GM13976 (cell line): ENCODE measurements at places on chromosomes 7 and 10.
A peak's percentile ranks its signal among the peaks of the same experiment; 100 is the strongest.

DNA sequence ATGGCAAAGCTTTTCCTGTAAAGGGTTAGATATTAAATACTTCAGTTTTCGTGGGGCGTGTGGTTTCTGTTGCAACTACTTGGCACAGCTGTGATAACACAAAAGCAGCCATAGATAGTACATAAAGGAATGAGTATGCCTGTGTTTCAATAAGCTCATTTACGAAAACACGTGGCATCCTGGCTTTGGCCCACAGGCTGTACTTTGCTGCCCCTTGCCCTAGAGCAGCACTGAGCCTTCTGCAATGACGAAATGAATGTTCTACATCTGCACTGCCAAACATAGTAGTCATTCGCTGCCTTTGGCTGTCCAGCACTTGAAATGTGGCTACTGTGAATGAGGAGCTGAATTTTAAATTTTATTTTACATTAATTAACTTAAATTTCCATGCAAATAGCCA, 376.2 kb upstream of the TPK1 start:
- no peak for DNase-seq

- DNase-seq, result peak; percentile 24
Observed at GRCh38 chr7:44769376-44769775, 20.7 kb downstream of the ZMIZ2 start.

DNA sequence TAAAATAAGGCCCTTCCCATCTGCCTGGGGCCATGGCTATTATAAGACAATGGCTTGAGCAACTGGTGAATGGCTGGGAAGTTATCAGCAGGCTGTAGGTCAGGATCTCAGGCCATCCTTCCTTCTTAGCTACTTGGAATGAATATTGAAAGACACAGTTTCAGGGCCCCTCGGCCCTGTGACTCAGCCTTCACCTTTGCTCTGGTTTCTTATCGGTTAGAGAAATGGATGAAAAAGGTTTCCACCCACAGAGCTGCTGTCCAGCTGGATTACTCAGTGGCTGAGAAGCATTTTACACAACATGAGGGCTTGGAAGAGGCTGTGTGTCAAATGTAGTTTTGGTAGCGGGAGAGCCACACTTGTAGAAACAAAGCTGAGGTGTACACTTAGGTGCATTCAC, 9.4 kb downstream of the ACSL5 start:
- DNase-seq, result no peak

DNA sequence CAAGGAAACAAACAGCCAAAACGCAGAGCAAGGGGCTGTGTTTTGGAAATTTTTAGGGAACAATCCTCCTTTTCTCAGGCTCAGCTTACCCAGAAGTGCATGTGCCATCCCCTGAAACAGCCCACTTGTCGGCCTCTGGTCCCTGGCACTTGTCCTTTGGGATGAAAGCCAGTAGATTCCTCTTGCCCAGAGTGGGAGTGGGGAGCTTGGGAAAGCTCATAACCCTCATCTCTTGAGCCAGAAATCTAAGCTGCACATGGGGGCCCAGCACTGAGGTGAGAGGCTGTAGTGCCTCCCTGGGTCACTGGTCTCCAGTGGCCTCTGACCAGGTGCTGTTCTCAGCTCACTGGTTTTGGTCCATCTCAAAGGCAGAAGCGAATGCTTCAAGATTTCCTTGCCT, 150.3 kb downstream of the RNF216 start:
- DNase-seq, result no peak

- DNase-seq, result no peak
Observed at GRCh38 chr10:119371704-119372663, 164.6 kb downstream of the GRK5 start.

GRCh38 chr7:125561006-125561405, 631.4 kb upstream of the POT1 start:
- DNase-seq, result no peak

- DNase-seq, result no peak
Observed at GRCh38 chr10:80649183-80649582, 111.5 kb downstream of the SH2D4B start.

DNA sequence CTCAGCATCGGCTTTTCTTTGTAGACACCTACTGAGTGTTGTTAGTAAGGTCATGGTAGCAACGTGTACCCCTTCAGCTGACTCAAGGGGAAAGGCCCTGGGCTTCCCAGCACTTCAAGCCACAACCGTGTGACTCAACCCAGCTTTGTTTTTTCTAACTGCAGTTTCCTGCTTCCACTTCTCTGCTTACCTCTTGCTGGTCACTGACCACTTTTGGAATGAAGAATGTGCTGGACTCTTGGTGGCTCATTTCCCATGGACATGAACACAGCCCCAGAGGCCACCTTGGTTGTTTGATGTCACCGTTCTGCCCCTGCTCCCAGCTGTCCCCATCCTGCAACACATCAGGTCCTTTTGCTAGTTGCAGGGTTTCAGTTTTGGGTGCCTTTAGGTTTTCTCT, 69.5 kb upstream of the ZNF438 start:
- DNase-seq, result peak; percentile 54

DNA sequence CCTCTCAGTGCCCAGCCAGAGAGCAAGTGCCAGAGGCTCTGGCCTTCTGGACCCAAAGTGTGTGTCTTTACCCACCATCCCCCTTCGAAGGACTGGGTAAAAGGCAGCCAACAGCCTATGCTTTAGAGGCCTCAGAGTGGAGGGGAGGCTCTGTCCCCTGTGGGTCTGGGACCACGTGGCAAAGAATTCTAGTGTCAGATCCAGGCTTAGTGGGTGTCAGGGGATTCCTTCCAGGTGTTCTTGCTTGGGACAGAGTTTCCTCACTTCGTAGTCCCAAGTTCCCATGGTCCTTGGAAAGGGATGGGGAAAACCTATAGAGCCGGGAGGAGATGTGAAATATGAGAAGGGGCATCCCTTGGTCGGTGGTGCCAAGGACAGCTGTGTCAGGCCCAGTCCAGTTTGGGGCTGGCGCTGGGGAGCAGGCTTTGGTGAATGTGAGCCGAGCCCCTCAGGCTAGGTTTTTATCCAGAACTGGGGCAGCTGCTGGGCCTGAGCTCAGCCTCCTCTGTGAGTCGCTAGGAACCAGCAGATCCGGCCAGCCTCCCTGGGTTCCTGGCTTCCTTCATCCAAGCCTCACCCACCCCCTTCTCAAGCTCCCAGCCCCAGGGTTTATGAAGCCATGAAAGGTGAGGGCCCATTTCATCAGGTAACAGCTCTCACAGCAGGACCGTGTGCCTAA, 71.2 kb downstream of the C10orf105 start:
- no peak for DNase-seq

- DNase-seq, result no peak
Observed at GRCh38 chr10:99507265-99507664, 25.5 kb upstream of the NKX2-3 start.

- peak; percentile 59 for DNase-seq
Observed at GRCh38 chr10:51389415-51390321, 309.7 kb downstream of the CSTF2T start.

DNA sequence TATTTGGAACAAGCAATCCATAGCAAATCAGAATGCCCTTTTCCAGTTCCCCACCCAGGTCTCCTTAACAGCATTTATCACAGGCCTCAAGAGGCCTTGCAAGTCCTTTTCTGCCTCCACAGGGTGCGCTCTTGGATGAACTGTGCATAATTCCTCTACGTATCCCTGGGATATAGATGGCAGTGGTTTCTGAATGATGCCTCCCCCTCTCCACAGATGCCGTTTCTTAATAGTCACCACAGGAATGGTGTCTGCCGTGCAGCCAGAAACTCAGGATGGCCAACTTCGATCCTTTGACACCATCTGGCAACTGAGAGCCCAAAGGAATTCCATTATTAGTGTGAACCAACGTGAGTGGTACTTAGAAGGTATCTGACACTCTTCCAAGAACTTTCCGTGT, 43.1 kb downstream of the JAZF1 start:
- no peak for DNase-seq

DNA sequence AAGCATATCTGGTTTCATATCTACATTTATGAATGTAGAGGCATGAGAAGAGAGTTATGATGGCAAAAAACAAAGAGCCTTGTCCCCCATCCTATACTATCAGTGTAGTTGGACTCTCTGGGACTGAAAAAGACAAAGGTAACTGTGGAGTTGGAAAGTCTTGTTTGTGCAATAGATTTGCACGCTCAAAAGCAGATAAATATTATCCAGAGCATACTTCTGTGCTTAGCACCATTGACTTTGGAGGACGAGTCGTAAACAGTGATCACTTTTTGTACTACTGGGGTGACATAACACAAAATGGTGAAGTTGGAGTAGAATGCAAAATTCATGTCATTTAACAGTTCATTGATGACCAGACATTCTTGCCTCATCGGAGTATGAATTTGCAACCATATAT, 85.2 kb upstream of the EGFR start:
- no peak for DNase-seq

- DNase-seq, result no peak
Observed at GRCh38 chr7:46679671-46680070, 758.6 kb upstream of the IGFBP3 start.

- DNase-seq, result no peak
Observed at GRCh38 chr10:96360766-96361165, 2.0 kb upstream of the OPALIN start.

- DNase-seq, result no peak
Observed at GRCh38 chr10:74930965-74931364, 104.6 kb downstream of the KAT6B start.

- no peak for DNase-seq
Observed at GRCh38 chr10:119006451-119007210, 22.9 kb upstream of the NANOS1 start.

DNA sequence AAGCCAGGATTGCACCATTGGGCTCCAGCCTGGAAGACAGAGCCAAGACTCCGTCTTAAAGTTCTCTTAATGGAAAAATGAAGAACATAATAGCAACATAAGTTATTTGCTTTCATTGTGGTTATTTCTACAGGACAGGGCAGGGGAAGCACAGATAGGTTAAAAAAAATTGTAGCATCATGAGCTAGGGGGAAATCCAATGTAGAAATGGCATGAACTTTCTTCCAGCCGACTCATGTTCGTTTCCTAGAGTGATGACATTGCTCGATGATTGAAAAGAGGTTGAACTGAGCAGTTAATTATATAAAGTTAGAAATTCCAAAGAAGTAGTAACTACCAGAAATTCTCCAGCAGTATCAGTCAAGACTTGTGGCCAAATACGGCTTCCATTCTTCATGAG, 64.9 kb downstream of the DAGLB start:
- DNase-seq, result no peak

DNA sequence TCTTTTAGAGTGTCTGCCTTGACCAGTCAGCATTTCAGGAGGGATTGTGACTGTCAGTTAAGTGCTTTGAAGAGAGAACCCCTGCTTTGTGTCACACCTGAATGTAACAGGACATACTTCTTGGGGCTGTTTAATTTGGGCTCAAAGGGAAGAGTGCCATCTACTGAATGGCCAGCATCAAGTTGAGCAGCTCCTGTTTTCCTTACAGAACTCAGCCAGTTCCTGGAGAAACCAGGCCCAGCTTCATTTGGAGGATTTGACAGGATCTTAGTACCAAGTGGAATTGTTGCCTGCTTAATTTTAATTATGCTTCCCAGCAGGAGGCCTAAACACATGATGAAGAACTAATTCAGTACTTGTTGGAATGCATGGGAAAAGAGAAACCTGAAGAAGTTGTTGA, 8.3 kb downstream of the ADD3 start:
- no peak for DNase-seq

- DNase-seq, result no peak
Observed at GRCh38 chr7:102925976-102926782, 13.4 kb downstream of the LRRC17 start.

DNA sequence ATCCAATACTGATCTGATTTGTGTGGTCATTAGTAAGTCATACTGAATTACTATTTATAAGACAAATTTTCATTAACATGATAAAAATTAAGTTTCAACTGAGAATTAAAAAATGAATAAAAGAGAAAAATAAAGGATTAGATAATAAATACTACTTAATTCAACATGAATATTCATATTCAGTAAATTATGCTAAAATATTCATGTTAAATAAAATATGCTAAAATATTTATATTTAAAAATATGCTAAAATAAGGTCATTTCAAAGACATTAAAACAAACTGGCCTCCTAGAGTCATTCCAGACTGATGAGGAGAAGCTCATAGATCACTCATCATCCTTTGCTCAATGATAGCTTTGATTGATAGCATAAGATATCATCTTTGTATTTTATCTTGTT, 16.7 kb upstream of the TMEM106B start:
- DNase-seq, result no peak

- no peak for DNase-seq
Observed at GRCh38 chr10:132475086-132475485, 62.5 kb upstream of the INPP5A start.

DNA sequence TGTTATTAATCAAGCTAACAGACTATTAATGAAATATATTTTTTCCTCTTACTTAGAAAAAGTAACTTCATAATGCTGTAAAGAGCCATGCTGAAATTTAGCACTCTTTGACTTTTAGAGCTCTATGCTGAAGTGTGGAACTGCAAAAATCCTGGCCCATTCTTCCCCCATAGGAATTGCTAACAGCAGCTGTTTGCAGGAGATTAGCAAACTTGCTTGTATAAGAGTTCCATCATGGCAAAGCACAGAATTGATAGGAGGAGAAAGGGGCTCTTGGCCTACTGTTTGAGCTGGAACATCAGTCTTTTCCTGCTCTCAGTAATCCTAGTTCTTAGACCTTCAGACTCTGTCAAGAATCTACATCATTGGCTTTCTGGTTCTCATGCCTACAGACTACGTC, 18.3 kb upstream of the GNAT3 start:
- DNase-seq, result no peak
